Stomach (tissue), 19 donors: ENCODE measurements at places on chromosomes 11 and 22. TPM values are rescaled to one million over a fixed set of nuclear protein-coding genes. Genes with fewer than 3 reads are reported as not detected.
A peak's percentile ranks its signal among the peaks of the same experiment; 100 is the strongest.

DNA sequence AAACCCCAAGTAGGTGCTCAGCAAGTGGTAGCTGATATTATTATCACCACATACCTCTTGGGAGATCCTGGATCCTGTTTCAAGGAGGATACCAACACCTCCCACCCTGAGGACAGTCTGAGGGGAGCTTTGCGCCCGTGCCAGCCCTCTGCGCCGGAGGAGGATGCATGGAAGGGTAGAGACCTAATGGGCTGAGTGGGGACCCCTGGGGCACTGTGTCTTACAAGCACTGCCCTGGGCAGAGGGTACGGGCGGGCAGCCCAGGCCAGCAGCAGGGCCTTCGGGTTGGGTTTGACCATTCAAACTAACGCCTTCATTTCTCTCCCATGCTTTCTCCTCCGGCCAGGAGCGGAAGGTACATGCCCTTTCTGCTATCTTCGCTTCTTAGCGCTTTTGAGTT lies 26.3 kb downstream of the MYBPC3 start:
- no peak for DNase-seq

DNA sequence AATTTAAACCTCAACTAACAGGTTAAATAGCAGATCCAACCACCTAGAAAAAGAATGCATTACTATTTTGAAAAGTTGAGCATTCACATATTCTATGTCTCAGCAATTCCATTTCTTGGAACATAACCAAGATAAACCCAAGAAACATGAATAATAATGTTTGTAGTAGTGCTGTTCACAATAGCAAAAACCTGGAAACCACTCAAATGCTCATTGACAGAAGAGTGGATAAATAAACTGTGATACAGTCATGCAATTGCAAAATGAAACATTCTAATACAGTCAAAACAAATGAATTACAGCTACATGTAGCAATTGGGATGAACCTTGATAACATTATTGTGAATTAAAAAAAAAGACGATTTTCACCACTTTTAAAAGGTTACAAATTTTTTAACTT lies 162.8 kb upstream of the TMEM45B start:
- no peak for DNase-seq

GRCh38 chr22:42745118-42745517 lies 24.4 kb upstream of the A4GALT start:
- no peak for DNase-seq

- no peak for DNase-seq
Measured at GRCh38 chr11:70205049-70205725, 2.1 kb downstream of the FADD start.

DNA sequence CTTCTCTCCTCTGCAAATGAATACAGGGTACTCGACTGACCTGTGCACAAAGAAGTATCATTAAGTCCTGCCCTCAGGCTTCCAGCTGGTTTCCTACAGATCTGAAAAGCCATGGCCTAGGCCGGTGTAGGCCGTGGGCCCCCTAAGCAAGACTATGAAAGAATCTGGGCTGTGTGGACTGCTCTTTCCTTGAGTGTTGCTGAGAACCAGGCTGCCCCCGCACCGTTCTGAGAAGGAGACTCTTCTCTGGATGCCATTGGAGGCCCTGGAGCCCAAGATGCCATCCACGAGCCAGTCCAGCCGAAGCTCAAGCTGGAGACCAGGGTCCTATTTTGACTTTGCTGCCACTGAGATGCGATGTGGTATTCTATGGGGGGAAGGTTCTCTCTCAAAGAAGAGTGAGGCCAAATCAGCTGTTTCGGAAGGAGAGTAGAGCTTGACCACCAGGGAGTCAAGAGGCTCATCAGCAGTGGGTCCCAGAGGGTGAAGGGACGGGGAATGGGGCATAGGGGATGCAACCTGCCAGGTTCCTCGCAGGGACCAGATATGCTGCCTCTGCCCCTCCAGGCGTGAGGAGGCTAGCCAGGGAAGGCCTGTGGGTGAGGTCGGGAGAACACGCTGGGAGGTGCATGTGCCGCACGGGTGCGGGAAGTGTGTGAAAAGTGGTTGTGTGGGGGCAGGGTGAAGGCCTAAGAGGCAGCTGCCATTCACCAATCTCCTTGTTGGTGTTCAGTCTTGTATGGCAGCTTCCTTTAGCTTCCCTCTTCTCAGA lies 96.4 kb upstream of the B3GAT1 start:
- no peak for DNase-seq

DNA sequence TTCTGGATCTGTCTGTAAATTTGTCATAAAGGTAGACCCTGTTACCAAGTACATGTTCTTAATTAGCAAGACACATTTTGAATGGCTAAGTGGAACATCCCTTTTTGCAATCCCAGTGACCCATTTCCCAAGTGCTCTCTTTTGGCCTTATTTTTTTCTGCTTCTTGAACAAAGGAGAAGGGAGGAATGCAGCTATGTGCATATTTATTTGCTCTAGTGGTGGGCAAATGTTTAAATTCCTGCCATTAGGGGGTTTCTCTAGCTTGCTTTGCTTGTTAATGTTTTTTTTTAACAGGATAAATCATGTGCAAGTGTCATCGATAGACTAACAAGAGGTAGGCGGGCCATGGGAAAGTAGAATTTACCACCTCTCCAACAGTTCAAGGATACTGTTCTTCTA lies 135.7 kb downstream of the COMMD9 start:
- DNase-seq, result no peak

DNA sequence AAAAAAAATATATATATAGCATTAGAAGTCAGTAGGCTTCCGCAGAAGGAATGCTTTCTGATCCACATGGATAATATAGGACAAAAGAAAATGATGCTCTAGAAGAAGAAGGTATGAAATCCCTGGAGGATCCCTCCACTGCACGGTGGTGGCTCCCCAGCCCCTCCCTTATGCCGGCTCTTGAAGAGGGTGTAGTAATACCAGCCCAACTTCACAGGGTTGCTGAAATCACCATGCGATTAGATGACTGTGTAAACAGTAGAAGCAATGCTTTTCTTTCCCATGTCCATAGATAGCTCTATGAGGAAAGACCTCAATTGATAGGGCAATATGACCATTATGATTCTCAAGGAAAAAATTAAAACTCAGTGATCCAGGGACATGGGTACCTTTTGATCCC lies 3.2 kb upstream of the ETS1 start:
- no peak for DNase-seq

GRCh38 chr22:43884600-43885318 lies 7.1 kb downstream of the PNPLA5 start:
- peak; percentile 57 for DNase-seq

GRCh38 chr22:45511847-45512261 lies 9.2 kb downstream of the FBLN1 start:
- DNase-seq, result peak; percentile 82

DNA sequence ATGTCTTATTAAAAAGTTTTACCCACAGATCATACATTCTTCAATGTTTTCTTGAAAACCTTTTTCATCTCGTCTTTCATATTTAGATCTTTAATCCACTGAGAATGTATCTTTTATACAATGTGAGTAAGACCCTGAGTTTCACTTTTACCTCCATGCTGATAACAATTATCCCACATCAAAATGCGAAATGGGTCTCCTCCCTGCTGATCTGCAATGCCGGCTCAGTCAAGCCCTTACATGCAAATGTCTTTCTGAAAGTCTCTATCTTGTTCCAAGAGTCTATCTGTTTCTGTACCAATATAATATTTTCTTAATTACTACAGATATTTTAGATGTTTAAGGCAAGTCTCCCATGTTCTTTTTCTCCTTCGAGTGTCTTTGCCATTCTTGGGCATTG lies 50.9 kb downstream of the CDON start:
- no peak for DNase-seq

DNA sequence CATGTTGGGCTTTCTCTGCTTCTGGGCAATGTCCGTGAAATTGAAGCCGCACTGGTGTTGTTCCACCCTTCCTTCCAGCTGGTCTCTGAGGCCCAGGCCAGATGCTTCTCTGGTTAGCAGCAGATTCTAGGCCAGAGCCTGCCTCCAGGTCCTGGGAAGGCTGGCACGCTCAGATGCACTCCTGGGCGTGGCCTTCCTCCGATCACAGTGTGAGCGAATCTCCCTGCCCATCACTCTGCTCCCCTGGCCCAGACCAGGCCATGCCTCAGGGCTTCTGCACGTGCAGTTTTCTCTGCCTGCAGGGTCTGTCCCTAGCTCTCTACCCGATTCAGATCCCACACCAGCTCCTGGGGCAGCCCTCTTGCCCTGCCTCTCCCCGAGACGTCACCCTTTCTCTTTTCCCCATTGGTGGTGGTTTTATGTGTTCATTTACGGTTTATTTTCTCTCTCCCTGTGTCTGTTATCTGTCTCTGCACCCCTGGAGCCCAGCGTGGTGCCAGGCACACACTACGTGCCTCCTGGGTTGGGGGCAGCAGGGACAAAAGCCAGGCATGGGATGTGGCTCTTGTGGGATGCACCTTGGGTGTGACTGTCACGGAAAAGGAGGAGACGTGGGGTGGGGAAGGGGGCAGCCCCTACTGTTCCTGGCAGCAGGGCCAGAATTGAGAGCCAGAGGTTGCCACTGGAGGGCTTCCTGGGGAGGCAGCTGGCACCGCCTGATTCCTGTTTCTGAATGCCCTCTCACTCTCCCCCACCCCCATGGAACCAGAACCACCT lies 66.0 kb downstream of the KCNQ1 start:
- peak; percentile 6 for DNase-seq

Gene GAL3ST1
- total RNA-seq, result 48.4 TPM

Gene PHLDA2
- 34.2 TPM for total RNA-seq

Gene OR10D3
- not detected for total RNA-seq

Gene SLC15A3
- total RNA-seq, result 13.4 TPM

Gene SLC22A12
- not detected for total RNA-seq

Gene SPA17
- 26.8 TPM for total RNA-seq

Gene FADD
- 17.5 TPM for total RNA-seq

Gene LRRC51
- not detected for total RNA-seq

Gene HOATZ
- not detected for total RNA-seq

Gene MUC5B
- total RNA-seq, result 7.4 TPM
